ENCODE measurements at places on chromosomes 13 and 19. TPM values are rescaled to one million over a fixed set of nuclear protein-coding genes. Genes with fewer than 3 reads are reported as not detected.

DNA sequence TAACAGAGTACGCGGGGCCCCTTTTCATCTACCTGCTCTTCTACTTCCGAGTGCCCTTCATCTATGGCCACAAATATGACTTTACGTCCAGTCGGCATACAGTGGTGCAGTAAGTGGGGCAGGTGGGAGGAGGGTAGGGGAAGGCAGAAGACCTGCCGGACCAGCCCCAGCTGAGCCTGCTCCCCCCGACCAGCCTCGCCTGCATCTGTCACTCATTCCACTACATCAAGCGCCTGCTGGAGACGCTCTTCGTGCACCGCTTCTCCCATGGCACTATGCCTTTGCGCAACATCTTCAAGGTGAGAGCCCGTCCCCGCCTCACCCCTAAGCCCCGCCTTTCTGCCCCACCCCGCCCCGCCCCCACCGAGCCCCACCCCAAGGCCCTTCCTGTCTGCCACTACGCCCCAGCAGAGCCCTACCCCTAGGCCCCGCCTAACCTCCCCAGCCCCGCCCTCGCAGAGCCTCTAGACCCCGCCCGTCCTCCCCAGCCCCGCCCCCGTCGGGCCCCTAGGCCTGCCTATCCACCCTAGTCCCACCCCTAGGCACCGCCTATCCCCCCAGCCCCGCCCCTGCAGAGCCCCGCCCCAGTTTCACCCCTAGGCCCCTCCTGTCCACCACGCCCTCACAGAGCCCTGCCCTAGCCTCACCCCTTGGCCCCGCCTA, 7.7 kb downstream of the NDUFB7 start:
- H3K4me3 ChIP-seq: no peak overlapping the region
- peaks cover 15% of the 10 kb centered on the region for H3K4me1 ChIP-seq
- no peaks in the 10 kb centered on the region for H3K27me3 ChIP-seq
- DNase-seq: no peak
- H3K27ac ChIP-seq: no peak overlapping the region
- H3K36me3 ChIP-seq: no peaks in the 10 kb centered on the region

GRCh38 chr13:95809429-95809828, 132.5 kb downstream of the DNAJC3 start:
- no peak overlapping the region for H3K27ac ChIP-seq
- H3K36me3 ChIP-seq: no peaks in the 10 kb centered on the region
- H3K4me1 ChIP-seq: no peaks in the 10 kb centered on the region
- no peaks in the 10 kb centered on the region for H3K27me3 ChIP-seq
- DNase-seq: no peak

- no peak overlapping the region for H3K4me3 ChIP-seq
- no peaks in the 10 kb centered on the region for H3K36me3 ChIP-seq
- H3K27me3 ChIP-seq: no peaks in the 10 kb centered on the region
- no peaks in the 10 kb centered on the region for H3K4me1 ChIP-seq
- DNase-seq: no peak
Measured at GRCh38 chr13:51324714-51325420, 14.6 kb upstream of the SERPINE3 start.

- DNase-seq: no peak
- no peaks in the 10 kb centered on the region for H3K27me3 ChIP-seq
- no peak overlapping the region for H3K4me3 ChIP-seq
- no peak overlapping the region for H3K27ac ChIP-seq
- H3K36me3 ChIP-seq: no peaks in the 10 kb centered on the region
Measured at GRCh38 chr13:33319859-33320258, 34.3 kb upstream of the STARD13 start.

GRCh38 chr19:18645035-18645511, 8.2 kb downstream of the KLHL26 start:
- H3K36me3 ChIP-seq: no peaks in the 10 kb centered on the region
- H3K4me3 ChIP-seq: no peak overlapping the region
- no peak for DNase-seq
- H3K27ac ChIP-seq: no peak overlapping the region

ODAD3 gene
- total RNA-seq: 1.5 TPM

PSG3 gene
- not detected for total RNA-seq

All from kidney (tissue), 22 donors.